ENCODE measurements at places on chromosomes 12 and 14.

- DNase-seq = no peak
Observed at GRCh38 chr14:104717137-104717536, 6.9 kb upstream of the ADSS1 start.

GRCh38 chr14:55294603-55295002, 23.4 kb downstream of the FBXO34 start:
- no peak for DNase-seq

DNA sequence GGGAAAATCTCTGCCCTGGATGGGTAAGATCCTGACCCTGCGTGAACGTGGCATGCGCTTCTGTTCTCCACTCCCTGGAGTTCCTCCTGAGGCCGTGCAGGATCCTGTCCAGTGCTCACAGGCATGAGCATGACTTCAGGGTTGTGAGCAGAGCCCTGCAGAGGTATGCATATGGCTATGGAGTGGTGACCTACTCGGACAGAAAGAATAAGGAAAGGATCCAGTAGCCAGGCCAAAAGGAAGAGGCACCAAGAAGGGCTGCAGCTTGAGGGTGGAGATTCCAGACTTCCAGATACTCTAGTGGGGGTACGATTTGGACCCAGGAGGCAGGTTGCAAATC, 20.8 kb upstream of the CD27 start:
- no peak for DNase-seq

GRCh38 chr12:116166306-116166705, 111.2 kb downstream of the MED13L start:
- no peak for DNase-seq

DNA sequence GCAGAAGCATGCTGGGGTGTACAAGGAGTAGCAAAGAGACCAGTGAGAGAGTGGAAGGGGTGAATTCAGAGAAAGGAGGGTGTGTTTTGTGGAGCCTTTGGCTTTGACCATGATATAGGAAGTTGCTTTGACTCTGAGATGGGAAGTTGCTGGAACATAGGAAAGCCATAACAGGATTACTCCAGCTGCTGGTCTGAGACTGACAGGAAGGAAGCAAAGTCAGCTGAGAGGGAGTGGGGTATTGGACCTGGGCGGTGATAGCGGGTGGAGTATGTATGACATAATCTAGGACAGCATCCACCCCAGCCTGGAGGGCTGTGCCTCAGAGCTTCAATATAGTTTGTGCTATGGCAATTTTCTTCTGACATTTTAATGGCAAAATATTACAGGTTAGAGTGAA, 324.4 kb downstream of the PDZRN4 start:
- no peak for DNase-seq

- DNase-seq = no peak
Observed at GRCh38 chr14:85576218-85576617, 46.3 kb downstream of the FLRT2 start.

GRCh38 chr12:5166976-5167375, 123.3 kb downstream of the KCNA5 start:
- no peak for DNase-seq

- DNase-seq = no peak
Observed at GRCh38 chr12:102950107-102950949, 7.1 kb upstream of the ASCL1 start.

- DNase-seq = no peak
Observed at GRCh38 chr14:102140027-102140749, 491 bp downstream of the WDR20 start.

DNA sequence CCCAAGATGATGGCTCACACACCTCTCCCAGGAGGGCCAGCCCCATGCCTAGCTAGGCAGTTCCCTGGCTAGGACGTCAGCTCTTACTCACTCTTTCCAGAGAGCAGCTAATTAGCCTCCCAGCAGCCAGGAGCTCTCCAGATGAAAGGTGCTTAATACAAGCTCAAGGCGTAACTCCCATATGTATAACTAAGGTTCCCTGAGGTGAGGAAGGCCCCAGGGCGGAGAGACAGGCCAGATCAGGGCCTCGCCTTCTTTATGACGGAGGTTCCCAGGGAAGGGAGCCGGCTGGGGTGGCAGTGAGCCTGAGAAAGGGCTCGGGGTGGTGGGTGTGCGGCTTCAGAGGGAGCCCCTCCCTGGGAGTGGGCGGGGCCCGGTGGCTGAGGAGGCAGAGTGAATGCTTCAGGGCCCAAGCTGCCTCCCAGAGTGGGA, 26.4 kb upstream of the ZFP36L1 start:
- DNase-seq = no peak

GRCh38 chr12:99131751-99132199, 486.7 kb downstream of the APAF1 start:
- DNase-seq = no peak

DNA sequence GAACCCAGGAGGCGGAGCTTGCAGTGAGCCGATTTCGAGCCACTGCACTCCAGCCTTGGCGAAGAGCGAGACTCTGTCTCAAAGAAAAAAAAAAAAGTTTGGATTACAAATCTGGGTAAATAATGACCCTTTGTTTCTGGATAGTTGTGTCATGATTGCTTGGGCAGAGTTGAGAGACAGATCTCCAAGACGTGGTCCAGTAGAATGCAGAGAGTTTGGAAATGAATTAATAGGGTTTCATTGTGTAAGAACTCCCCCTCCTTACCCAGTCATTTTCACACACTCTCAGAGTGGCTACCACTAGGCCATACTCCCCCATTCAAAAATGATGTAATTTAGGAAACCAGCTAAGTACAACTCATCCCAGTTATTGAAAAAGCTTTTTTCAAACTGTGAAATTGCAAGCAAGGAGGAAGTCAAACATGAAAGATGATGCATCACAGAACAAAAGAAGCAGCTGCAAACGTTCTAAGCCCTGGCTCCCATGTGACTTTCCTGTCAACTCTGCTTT, 1331.9 kb downstream of the AACS start:
- no peak for DNase-seq

GRCh38 chr14:104524726-104525125, 54.8 kb upstream of the C14orf180 start:
- DNase-seq = no peak

GRCh38 chr12:42587601-42588523, 1.7 kb downstream of the PRICKLE1 start:
- DNase-seq = no peak

- DNase-seq = no peak
Observed at GRCh38 chr14:81567302-81567701, 33.6 kb upstream of the SEL1L start.

GRCh38 chr12:42725809-42726208, 136.3 kb upstream of the PRICKLE1 start:
- DNase-seq = no peak

- DNase-seq = no peak
Observed at GRCh38 chr14:26984311-26985177, 386.7 kb upstream of the NOVA1 start.

GRCh38 chr12:94208622-94208966, 60.2 kb downstream of the PLXNC1 start:
- DNase-seq = no peak

Data from vagina (tissue), 2 donors.